ENCODE measurements at places on chromosomes 5 and 9.

- DNase-seq, result no peak
Observed at GRCh38 chr5:38259062-38259808, 876 bp downstream of the EGFLAM start.

DNA sequence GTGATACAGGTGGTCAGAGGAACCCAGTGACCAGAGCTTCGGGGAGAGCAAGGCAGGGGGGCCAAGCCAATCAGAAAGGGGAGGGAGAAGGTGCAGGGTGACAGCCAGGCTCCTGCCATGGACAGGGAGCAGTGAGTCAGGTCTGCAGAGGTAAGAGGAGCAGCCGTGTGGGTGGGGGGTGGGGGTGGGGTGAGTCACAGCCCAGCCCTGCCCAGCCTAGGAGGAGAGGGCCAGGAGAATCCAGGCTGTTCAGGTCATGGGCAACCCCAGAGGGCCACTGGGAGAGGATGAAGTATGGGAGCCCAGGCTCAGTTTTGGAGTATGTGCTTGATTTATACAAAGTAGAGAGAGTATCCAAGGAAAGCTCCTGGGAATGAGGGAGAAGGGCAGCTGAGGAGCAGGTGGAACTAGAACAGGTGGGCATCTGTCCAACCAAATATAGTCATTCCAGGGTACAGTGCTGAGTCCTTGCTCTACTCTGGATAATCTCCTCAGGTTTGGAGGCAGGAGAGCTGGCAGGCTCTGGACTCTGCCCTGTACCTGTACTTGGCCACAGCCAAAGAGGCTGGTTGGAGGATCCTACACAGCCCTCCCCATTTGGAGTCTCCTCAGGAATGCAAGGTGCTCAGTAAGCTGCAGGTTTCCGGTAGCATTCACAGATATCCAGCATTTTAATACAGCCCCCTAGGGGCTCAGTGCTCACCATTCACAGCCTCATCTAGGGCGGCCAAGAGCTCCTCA is 1.6 kb downstream of the HBEGF start:
- DNase-seq, result peak; percentile 31

DNA sequence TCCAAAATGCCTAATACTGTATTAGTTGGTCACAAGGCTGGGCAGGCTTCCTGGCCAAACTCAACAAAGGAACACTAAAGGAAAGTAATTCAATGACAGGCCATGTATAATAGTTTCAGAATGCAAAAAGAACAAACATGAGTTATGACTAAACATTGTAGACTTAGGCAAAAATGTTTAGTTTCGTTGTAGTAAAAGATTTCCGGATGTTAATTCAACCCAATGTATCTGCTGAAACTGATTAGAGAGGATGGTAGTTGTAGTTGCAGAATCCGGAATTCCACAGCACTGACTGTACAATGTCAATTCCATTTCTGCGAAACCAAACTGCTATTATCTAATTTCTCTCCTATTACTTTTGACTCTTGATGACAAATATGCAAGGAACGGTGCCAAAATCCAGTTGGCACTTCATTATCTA is 117.9 kb upstream of the FST start:
- no peak for DNase-seq

- no peak for DNase-seq
Observed at GRCh38 chr9:125971050-125971449, 223.9 kb downstream of the PBX3 start.

DNA sequence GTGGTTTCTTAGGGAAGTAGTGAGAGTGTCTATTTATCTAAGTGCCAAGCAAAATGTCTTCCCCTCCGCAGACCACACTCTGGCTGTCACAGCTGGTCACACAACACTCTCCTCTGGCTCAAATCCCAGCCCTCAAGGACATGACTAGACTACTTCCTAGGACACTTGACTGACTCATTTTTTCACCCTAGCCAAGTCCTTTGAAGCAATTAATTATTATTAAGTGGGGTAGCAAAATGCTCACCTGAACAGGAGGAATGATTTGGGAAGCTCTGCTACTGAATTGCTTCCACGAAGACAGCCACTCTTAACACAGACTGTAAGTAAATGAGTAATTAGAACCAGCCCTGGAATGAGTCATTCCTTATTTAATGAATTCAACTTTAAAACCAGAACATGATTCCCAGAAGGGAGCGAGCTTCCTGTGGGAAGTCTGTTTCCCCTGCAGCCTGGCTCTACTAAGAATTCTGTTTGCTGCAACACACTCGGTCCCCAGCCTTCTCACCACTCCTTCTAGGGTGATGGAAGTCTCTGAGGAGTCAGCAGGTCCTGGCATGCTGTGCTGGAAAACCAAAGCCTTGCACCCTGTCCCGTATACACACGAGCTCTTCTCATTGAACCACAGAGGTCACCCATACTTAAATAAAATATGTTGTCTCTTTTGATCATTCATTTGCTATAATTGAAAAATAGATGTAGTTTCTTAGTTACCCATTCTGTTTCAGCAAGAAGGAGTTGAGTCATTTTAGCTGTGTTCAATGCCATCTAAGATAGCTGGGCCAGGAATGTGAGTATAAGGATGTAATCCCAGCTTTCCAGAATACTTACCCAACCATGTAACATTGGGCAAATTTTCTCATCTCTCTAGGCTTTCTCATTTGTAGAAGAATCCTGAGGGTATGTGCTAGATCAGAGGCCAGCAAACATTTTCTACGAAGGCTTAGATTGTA is 218.6 kb upstream of the RASEF start:
- DNase-seq, result no peak

GRCh38 chr5:165781738-165782137 is 2276.3 kb downstream of the MAT2B start:
- DNase-seq, result no peak

DNA sequence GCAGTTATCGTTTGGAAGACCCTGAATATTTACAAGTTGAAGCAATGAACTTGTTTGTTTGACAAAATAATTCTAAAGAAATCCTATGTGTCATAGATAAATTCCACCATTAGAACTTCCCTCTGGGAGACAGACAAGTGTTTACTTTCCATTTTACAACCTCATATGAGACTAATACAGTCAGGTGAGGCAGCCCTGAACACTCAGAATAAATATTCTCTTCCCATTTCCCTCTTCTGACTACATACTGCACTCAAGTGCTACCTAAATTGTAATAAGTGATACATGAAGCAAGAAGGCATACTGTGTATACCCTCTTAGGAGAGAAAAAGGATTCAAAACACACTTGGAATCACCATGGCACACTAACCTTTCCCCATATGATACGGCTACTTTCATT is 6.8 kb downstream of the RASEF start:
- DNase-seq, result no peak

DNA sequence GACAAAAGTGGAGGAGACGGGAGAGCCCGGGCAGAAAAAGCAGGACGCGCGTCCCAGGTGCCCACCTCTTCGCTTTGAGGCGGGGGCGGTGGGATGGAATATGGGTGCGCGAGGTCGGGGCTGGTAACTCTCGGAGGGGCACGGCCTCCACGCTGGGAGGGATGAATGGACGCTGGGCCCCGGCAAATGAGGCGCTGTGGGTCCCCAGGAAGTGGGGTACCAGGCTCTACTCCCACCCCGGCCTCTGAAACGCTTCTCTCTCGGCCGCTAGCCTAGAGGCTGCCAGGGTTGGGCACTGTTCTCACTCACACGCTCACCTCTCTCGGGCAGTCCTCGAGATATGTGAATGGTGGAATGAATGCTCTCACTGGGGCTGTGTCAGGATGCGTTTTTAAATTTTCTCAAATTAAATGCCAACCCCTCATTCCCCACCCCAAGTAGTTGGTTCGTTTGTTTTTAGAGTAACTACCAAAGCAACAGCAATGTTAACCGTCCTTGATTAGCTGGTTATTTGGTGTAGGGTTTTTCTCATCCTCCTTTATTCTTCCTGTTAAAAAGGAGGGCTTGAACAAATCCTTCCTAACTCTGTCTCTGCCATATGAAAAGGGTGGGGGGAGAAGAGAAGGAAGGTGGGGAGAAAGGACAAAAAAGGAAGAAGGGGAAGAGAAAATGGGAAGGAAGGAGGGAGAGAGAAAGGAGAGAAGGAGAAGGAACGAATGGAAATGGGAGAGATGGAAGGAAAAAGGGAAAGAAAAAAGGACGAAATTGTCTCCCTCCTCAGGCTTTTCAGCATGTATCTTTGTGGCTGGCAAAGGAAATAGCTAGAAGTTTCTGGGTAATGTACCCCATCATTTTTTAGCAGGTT is 1.3 kb upstream of the EBF1 start:
- no peak for DNase-seq

DNA sequence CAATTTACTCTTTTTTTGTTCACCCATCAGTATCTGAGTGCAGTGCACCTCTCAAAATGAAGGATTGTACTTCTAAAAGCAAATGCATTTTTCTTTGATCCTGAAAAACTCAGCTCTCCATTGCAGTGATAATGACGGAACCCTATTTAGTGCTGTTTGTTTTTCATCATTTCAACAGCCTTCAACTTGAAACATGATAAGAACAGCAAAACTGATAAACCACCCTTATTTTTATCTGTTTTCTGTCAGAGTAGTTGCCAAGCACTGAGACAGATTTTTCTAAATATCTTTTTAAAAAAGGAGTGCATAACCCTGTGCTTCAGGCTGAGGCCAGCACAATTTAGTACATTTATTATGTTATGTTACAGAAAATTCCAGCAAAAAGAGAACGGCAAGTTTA is 549.8 kb upstream of the DMAC1 start:
- no peak for DNase-seq

GRCh38 chr5:110038297-110038997 is 348.7 kb downstream of the MAN2A1 start:
- DNase-seq, result no peak

DNA sequence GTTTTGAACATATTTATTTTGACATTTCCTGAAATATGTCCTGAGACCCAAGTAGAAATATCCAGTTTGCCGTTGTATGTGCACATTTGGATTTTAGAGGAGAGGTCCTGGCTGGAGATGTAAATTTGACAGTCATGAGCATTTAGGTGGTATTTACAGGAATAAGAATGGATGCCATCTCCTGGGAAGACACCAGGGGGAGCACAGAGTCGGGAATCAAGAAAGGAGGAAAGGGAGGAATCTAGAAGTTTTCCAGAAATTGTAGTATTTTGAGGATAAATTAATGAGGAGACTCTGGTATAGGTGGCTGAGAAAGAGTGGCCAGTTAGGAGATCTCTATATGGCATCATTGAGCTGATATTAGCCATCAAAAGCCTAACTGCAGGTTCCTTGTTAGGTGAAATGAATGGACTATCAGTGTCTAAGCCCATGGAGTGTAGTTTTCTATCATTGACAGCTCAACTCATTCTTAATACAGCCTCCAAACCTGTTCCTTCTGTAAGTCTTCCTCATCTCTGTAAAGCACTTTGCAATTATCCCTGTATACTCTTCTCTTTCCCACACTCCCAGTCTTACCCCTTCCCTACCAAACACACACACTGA is 7.2 kb downstream of the GAPT start:
- no peak for DNase-seq

DNA sequence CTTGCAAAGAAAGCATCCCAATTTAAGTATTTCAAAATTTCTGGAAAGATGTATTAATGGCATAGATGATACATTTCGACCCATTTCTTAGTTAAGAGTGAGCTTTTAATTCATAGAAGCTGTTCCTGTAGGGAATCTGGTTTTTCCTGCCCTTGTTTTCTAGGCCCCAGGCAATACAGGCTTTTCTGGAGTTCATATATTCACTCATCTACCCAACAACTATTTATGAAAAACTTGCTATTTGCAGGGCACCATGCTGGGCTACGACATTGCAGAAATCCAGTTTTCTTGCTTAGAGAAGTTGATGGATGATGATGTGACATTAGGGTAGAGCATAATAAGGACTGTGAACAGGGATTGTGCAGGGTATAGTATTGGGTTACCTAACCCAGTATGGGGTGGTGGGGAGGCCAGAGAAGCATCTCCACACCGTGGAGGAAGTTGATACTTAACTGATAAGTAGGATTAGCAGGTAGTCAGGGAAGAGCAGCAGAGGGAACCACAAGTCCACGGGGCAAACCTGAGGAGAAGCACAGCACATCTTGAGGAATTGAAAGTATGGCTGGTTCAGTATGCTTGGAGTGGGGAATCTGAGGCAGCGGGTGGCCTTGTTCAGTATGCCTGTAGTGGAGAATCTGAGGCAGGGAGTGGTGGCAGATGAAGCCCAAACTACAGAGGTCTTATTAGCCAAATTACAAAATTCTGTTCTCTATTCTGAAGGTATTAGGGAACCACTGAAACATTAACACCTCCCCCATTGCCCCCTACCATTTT is 247.5 kb downstream of the ARRDC3 start:
- no peak for DNase-seq

DNA sequence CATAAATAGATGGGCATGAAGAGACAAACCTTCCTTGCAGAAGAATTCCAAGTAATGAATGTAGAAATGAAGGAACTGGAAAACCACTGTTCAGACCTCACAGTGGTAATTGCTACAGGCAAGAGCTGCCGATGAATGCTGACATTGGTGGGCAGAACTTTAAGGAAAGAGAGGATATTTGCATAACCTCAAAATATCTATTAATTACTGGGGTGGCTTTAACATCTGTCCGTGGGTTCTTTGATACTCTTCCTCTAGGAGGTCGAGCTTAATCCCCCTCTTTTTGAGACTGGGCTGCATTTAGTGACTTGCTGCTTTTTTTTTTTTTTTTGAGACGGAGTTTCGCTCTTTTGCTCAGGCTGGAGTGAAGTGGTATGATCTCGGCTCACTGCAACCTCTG is 34.7 kb downstream of the LAMC3 start:
- DNase-seq, result no peak

DNA sequence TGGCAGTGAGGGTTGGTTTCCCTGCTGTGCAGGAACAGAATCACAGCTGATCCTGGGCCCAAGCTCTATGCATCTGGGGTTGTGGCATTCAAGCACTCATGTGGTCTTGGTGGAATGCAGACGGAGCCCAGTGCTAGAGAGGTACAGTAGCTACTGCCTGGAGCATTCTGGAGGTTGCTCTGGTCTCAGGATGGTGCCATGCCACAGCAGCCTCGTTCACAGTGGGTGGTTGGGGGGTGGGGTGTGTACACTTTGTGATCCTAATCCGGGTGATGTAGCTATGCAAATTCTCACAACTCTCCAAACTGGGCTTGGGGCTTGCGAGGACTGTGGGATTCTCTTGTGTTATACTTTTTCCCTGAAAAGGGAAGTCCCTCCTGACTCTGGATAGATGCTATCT is 45.2 kb downstream of the FGD3 start:
- no peak for DNase-seq

GRCh38 chr5:91875196-91875779 is 492.2 kb upstream of the ARRDC3 start:
- DNase-seq, result no peak
